ENCODE measurements at places on chromosomes 7 and 10.
A peak's percentile ranks its signal among the peaks of the same experiment; 100 is the strongest.

GRCh38 chr7:114130866-114131265 is 212.1 kb upstream of the PPP1R3A start:
- no peak for DNase-seq

- DNase-seq, result no peak
Measured at GRCh38 chr10:130003787-130004613, 39.9 kb upstream of the EBF3 start.

- no peak for DNase-seq
Measured at GRCh38 chr7:115328018-115328417, 406.1 kb downstream of the MDFIC start.

- no peak for DNase-seq
Measured at GRCh38 chr10:77442699-77443189, 194.9 kb downstream of the KCNMA1 start.

- no peak for DNase-seq
Measured at GRCh38 chr10:21417172-21417712, 108.2 kb downstream of the SKIDA1 start.

GRCh38 chr10:49679480-49679893 is at the start of gene C10orf53:
Gene C10orf53 (plus strand): TSS chr10:49679651. CDS start chr10:49679698, 47 bp downstream.
- no peak for DNase-seq

GRCh38 chr10:81179324-81179723 is 641.6 kb downstream of the SH2D4B start:
- no peak for DNase-seq

DNA sequence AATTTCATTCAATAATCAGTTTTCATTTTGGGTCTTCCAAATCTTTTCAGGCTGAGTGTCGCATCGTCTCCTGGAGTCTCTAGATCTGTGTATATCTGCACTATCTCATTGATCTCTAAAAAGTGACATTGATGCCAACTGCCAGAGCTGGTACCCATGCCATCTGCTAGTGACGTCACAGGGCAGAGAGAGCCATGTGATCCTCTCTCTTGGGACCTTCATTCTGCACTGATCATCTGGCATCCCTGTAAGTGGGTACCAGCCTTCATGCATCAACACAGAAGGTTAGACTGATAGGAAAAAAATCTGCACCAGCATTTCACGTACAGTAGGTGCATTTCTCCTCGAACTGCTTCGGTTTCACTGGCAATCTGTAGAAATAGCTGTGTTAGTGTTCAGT is at the start of gene NEUROD6:
NEUROD6 (minus strand) TSS at position 124 of the 400 bp plus-strand sequence. CDS start 1,458 bp downstream, outside the sequence.
- no peak for DNase-seq

- no peak for DNase-seq
Measured at GRCh38 chr7:116315293-116315692, 105.0 kb downstream of the TES start.

DNA sequence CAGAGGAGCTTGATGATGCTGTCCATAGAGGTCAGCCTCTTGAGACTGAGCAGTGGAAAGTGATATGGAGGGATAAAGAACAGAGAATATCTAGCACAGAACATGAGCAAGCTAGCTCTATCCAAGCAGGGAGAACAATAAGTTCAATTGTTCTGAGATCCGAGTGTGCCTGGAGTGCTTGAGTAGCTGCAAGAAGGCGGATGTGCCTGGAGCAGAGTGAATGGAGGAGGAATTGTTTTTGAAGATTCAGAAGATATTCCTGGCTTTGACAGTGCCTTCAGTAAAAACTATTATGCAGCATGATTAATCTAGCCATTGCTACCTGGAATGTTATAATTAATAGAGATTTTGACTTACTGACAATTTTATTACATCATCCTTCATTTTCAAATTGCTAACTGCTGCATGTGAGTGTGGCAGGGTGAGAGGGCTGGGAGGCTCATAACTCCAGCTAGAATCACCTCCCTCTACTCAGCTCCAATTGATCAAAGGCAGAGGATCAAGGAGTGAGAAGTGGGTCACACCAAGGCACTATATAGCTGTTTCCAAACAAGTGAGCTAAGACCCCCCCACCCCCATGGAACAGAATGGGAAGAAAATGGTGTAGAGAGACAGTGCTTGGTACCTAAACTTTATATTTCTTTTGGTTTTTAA is 302.8 kb downstream of the ADRA2A start:
- no peak for DNase-seq

- DNase-seq, result no peak
Measured at GRCh38 chr7:55690-56248, 136.6 kb upstream of the FAM20C start.

GRCh38 chr7:129054438-129055293 is at the start of gene TNPO3:
Gene TNPO3 (minus strand): TSS chr7:129055111. CDS start chr7:129054770, 341 bp downstream.
- DNase-seq, result peak; percentile 93

- no peak for DNase-seq
Measured at GRCh38 chr7:100891568-100892247, 2.2 kb upstream of the UFSP1 start.

DNA sequence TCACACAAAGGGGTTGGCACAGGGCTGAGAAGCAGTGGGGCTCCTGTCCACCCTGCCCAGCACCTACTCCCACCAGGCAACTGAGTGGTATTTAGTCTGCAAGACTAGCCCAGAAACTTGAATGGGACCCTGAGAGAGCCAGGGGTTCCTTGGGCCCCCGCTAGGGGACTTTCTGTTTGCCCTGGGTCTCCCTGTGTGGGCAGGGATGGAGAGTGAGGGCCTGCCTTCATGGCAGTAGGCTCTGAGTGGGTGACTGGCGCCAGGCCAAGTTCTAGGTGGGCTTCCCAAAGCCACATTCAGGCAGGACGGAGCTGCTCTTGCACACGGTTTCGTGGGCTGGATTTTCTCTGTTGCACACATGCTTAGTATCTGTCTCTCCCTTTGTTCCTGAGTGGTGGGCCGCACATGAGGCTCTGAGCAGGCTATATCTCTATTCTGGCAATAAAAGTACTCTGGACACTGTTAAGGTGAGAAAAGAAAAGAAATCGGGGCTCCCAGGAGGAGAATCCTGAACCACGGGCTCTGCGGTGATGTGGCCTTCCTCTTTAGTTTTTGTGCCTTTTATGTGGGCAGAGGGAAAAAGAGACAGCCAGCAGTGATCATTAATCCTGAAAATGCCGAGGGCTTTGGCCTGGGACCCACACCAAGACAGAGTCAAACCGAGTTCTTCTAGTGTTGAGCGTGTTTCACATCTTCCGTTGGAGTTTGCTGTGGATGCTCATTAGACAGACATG is 26.9 kb downstream of the IL2RA start:
- DNase-seq, result no peak

- no peak for DNase-seq
Measured at GRCh38 chr10:69366738-69367137, 50.0 kb downstream of the TACR2 start.

DNA sequence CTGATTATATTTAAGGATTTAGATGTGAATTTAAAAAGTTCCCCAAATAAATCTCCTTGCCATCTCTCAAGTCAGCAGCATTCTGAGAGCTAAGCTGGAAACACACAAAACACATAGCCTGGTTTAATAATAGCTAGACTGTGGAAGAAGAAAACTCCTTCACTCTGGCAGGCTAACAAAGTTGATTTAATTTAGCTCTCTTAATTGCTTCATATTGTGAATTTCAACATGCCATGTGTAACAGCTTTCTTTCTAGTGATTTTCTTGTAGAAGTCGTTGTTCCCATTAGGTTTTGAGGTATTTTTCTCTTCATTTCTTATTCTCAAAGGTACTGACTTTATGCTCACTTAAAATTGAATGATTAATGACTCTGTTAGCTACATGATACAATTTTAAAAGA is 216.8 kb upstream of the AKR1E2 start:
- no peak for DNase-seq

DNA sequence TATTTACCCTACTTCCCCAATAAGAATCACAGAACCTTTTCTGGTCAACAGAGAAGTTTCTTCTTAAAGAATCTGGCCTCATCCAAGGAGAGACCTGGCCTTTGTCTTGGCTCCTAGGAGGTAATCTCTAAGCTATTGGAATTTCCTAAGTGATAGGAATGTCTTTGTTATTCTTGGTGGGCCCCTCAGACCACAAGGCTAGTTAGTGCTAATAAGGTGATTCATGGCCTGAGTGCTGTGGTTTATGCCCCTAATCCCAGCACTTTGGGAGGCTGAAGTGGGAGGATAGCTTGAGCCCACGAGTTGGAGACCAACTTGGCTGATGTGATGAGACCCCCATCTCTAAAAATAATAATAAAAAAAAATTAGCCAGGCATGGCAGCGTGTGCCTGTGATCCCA is 60.0 kb upstream of the CYP2C18 start:
- no peak for DNase-seq

- no peak for DNase-seq
Measured at GRCh38 chr7:44738051-44738723, 10.5 kb upstream of the ZMIZ2 start.

GRCh38 chr10:124211921-124212320 is 118.5 kb upstream of the CHST15 start:
- no peak for DNase-seq

- no peak for DNase-seq
Measured at GRCh38 chr10:123382491-123382890, 228.3 kb downstream of the BUB3 start.

DNA sequence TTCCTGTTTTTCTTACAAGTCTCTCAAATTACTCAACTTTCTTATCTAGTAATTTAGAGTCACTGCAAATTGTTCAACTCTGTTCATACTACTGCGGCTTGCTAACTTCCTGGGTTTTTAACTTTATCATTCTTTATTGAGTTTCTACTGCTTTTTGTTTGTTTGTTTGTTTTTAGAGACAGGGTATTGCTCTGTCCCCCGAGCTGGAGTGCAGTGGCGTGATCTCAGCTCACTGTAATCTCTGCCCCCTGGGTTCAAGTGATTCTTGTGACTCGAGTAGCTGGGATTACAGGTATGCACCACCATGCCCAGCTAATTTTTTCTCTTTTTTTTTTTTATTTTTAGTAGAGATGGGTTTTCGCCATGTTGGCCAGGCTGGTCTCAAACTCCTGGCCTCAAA is 182.9 kb downstream of the TSPAN12 start:
- no peak for DNase-seq

DNA sequence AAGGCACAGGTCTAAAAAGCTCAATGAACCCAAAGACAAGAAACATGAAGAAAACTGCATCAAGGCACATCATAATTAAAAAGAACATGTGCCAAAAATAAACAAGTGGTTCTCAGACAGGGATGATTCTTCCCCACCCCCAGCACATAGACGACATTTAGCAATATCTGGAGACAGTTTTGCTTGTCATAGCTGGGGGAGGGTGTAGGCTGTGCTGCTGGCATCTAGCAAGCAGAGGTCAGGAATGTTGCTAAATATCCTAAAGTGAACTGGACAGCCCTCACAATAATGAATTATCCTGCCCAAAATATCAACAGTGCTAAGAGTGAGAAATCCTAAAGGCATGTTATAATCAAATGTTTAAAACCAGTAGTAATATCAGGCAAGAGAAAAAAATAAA is 122.6 kb downstream of the MICU1 start:
- DNase-seq, result no peak

GRCh38 chr7:125057963-125058362 is 128.3 kb upstream of the POT1 start:
- no peak for DNase-seq

- no peak for DNase-seq
Measured at GRCh38 chr7:133863362-133864061, 263.6 kb upstream of the LRGUK start.

DNA sequence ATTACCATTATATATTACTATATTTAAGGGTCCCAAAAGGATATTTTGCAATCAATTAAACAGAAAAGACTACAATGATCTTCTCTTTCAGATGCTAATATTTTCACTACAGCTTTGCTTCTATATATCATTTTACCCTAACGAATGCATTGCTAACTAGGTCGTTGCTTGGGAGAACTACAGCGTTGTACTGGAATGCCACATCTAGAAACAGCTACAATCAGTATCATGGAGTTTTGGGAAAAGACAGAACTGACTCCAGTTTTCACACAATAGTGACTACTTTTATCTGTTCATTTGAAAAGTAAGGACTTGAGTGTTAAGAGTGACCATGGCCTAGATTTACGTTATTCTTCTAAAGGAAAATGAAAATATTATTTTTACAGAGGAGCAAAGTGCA is 38.5 kb downstream of the LRRN3 start:
- no peak for DNase-seq

GRCh38 chr10:131778385-131778784 is 122.4 kb upstream of the PPP2R2D start:
- DNase-seq, result no peak

DNA sequence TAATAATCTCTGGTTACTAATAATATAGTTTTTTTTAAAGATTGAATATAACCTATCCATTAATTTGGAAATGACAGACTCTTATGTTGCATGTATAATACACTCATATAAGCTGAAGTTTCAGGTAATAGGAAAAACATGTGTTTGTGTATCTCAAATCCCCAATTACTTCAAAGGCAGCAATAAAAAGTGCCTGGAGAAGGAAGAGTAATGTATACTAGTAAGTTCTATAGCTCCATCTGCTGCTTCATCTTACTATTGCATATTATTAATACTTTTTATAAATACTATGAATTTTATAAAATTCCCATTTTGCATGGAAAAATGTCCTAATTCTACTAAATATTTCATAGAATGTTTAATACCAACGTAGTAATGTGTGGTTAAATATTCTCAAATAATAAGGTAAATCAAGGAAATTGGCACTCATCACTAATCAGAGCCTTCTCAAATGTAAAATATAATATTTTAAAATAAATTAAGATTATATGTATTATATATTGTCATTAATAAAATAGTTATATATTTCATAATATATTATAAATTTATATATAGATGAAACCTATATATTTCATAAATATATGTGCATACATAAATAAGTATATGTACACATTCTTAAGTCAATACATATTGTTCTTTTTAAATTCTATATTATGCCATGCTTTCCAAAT is 311.9 kb downstream of the HGF start:
- DNase-seq, result no peak

- DNase-seq, result no peak
Measured at GRCh38 chr10:111078505-111079185, 1.8 kb downstream of the ADRA2A start.

- DNase-seq, result no peak
Measured at GRCh38 chr7:141290973-141291372, 217.1 kb downstream of the TMEM178B start.

DNA sequence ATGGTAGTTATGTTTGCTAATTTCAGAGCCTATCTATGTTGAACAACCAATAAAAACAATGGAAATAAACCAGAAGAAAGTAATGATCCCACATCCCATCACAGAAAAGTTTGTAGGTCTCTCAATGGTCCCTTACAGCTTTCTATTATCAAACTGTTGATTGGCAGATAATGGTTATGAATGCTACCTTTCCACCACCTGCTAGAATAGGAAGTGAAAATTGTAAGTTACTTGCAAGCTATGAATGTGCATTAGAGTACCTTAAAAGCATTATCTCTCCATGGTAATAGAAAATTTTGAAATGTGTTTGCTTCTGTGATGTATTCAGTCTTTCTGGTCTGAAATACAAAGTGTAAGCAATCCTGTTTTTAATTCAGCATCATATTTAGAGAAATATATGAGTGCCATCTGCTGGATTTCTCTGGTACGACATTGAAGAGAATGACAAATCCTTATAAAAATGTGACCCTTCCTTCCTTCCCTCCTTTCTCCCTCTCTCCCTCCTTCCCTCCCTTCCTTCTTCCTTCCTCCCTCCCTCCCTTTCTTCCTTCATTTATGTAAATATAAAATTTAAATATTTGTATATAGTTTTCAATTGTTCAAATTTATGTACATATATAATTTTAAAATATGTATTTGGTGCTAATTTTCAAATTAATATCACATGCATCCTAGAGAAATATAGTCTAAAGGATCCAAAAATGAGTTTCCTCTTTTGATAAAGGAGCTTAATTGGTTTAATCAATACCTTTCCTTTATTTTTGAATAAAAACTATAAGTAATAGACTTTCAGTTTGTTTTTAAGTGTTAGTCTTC is 41.4 kb upstream of the PNLIPRP3 start:
- no peak for DNase-seq

Data from liver (tissue), 10 donors.